Bronchus fibroblast of lung (primary cell): ENCODE measurements at places on chromosomes 1 and 21. TPM values are rescaled to one million over a fixed set of nuclear protein-coding genes. Genes with fewer than 3 reads are reported as not detected.

Gene RNU1-3
- under 0.01 TPM in 1 of 2 replicates, not detected in the other for total RNA-seq

Gene TCHH
- total RNA-seq = not detected in 2 replicates

Gene A3GALT2
- not detected in 2 replicates for total RNA-seq

Gene KCNJ9
- total RNA-seq = not detected in 2 replicates

Gene TNFRSF9
- 0.15 and 0.34 TPM in 2 replicates for total RNA-seq
